ENCODE measurements at places on chromosomes 1 and 21. TPM values are rescaled to one million over a fixed set of nuclear protein-coding genes. Genes with fewer than 3 reads are reported as not detected.

- H3K4me1 ChIP-seq, result no peaks in the 10 kb centered on the region
- DNase-seq, result no peak
- H3K4me3 ChIP-seq, result no peak within 1 kb of the TSS
- H3K27ac ChIP-seq, result no peak within 1 kb of the TSS
- H3K27me3 ChIP-seq, result no peaks in the 10 kb centered on the region
- no peaks in the 10 kb centered on the region for H3K36me3 ChIP-seq
Measured at GRCh38 chr1:248013229-248013710, at the start of gene OR2L5. Gene OR2L5, plus strand, starts transcription at chr1:248013660. Its CDS starts 8,288 bp downstream, at chr1:248021948.

DNA sequence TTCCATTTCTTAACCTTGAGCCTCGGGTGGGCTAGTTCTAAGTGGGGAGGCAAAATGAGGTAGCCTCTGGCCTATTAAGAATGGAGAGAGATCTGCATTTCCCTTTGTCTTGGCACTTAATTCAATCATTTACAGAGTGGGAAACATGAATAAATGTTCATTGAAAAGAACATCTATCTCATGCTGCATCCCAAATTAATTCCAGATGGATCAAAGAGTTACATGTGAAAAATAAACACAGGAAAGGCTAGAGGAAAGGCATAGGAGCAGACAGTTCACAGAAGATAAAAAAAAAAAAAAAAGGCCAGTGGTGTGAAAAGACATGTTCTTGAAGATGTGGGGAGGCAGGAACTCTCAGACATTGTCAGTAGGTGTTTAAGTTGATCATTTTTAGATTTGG, 35.7 kb upstream of the EPS8L3 start:
- no peaks in the 10 kb centered on the region for H3K4me1 ChIP-seq
- DNase-seq, result no peak

- H3K27me3 ChIP-seq, result peaks cover 36% of the 10 kb centered on the region
- DNase-seq, result peak; percentile 22
- peak overlapping the region; percentile 94 for H3K4me3 ChIP-seq
- peak overlapping the region; percentile 85 for H3K27ac ChIP-seq
- peaks cover 28% of the 10 kb centered on the region for H3K4me1 ChIP-seq
- no peaks in the 10 kb centered on the region for H3K36me3 ChIP-seq
Measured at GRCh38 chr1:206685334-206685768, 646 bp downstream of the MAPKAPK2 start.

- no peaks in the 10 kb centered on the region for H3K27me3 ChIP-seq
- H3K4me1 ChIP-seq, result peaks cover 9% of the 10 kb centered on the region
- no peak overlapping the region for H3K27ac ChIP-seq
- H3K36me3 ChIP-seq, result no peaks in the 10 kb centered on the region
- DNase-seq, result no peak
Measured at GRCh38 chr1:3545363-3546047, 65.8 kb downstream of the MEGF6 start.

GRCh38 chr1:204928671-204929486, 58.2 kb downstream of the NFASC start:
- no peaks in the 10 kb centered on the region for H3K36me3 ChIP-seq
- peaks cover 2% of the 10 kb centered on the region for H3K27me3 ChIP-seq
- no peak for DNase-seq
- H3K4me1 ChIP-seq, result no peaks in the 10 kb centered on the region

GRCh38 chr1:161439280-161440232, 65.7 kb upstream of the FCGR2A start:
- peaks cover 5% of the 10 kb centered on the region for H3K4me1 ChIP-seq
- no peaks in the 10 kb centered on the region for H3K36me3 ChIP-seq
- H3K27ac ChIP-seq, result no peak overlapping the region
- peaks cover 12% of the 10 kb centered on the region for H3K27me3 ChIP-seq
- peak; percentile 9 for DNase-seq

- peak within 1 kb of the TSS; percentile 93 for H3K4me3 ChIP-seq
- no peak within 1 kb of the TSS for H3K27ac ChIP-seq
- peak; percentile 89 for DNase-seq
- H3K36me3 ChIP-seq, result no peaks in the 10 kb centered on the region
- H3K4me1 ChIP-seq, result peaks cover 10% of the 10 kb centered on the region
- no peaks in the 10 kb centered on the region for H3K27me3 ChIP-seq
Measured at GRCh38 chr1:229270547-229271447, at the start of gene RAB4A. Gene RAB4A, plus strand, starts transcription at chr1:229271111. Its CDS starts 229 bp downstream, at chr1:229271340.

DNA sequence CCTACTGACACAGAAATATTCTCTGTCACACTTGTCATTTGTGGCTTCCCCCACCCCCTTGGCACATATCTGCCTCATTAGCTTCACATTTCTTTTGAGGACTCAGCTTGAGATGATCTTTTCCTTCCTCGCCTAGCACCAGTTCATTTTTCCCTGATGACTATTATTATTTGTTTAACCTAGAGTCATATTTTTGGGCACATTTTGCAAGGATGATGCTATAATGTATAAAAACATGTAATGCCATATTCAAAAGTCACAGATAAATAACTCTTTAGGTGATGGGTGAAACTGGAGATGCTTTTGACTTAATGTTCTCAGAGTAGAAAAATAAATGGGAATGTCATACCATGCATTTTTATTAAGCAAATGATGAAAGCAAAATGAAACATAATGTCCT, 202.7 kb downstream of the BACH1 start:
- H3K4me1 ChIP-seq, result no peaks in the 10 kb centered on the region
- H3K27me3 ChIP-seq, result no peaks in the 10 kb centered on the region
- no peak for DNase-seq
- no peaks in the 10 kb centered on the region for H3K36me3 ChIP-seq
- H3K4me3 ChIP-seq, result no peak overlapping the region

GRCh38 chr1:21175670-21176581, 771 bp downstream of the EIF4G3 start:
- peak overlapping the region; percentile 84 for H3K4me3 ChIP-seq
- H3K27me3 ChIP-seq, result no peaks in the 10 kb centered on the region
- no peaks in the 10 kb centered on the region for H3K36me3 ChIP-seq
- peak; percentile 51 for DNase-seq

DNA sequence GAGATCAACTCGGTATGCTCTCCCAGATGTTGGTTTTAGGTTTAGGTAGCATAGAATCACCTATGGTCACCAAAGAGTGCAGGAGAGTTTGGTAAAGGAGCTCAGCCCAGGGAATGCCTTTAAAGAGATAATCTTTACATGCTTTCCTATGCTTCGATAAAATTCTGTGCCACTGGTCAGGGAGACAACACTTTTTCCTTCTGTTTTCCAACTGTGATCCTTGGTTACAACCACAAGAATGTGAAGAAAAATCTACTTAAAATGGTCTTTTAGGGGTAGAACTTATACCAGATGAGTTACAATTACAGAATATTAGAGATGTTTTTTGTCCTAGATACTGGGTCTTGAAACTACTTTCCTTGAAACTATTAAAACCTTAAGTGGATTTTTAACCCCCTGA, 895.6 kb downstream of the TTLL7 start:
- H3K27me3 ChIP-seq, result no peaks in the 10 kb centered on the region
- no peaks in the 10 kb centered on the region for H3K4me1 ChIP-seq
- H3K36me3 ChIP-seq, result no peaks in the 10 kb centered on the region
- H3K27ac ChIP-seq, result no peak overlapping the region

PRELP gene
- polyA plus RNA-seq, result 0.01 TPM

CTNNBIP1 gene
- polyA plus RNA-seq, result 26.6 TPM

FMO3 gene
- polyA plus RNA-seq, result not detected

PRKAA2 gene
- polyA plus RNA-seq, result 0.32 TPM

TRIM45 gene
- 3.1 TPM for polyA plus RNA-seq

AQP10 gene
- polyA plus RNA-seq, result not detected

Data from endothelial cell of umbilical vein (primary cell).